C1 segment of cervical spinal cord (tissue), 14 donors: ENCODE measurements at places on chromosomes 1 and 21.
A peak's percentile ranks its signal among the peaks of the same experiment; 100 is the strongest.

DNA sequence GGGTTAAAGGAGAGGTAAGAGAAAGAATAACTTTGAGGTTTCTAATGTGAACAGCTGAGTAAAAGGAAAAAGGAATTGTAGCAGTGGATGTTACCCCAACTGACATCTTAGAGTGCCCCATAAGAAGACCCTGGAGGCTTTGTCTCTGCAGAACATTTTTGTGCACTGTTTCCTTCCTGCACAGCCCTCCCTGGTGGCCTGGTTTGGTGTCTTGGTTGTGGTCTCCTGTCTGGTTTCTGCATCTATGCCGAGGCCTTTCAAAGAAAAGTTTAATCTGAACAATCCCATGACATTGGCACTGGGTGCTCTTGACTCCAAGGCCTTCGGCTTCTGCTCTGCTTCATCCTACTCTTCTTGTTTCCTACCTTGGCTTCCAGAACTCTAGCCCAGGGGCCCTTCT lies 57.8 kb downstream of the RHOU start:
- no peak for DNase-seq

DNA sequence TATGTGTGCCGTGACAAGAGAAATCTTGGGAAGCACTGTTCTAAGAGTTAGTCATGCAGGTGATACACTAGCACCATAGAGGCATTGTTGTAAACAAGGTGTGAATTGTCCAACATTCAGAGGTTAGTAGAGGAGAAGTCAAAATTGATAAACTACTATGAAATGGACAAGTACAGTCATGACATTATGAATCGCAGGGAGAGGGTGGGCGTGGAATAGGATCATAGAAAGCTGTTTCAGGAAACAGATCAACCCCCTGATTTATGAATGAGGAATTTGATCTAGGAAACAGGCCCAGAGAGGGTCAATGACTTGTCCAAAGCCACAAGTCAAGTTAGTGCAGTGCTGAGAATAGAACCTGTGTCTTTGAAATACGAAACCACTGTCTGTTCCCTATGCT lies 58.5 kb upstream of the LAX1 start:
- no peak for DNase-seq

DNA sequence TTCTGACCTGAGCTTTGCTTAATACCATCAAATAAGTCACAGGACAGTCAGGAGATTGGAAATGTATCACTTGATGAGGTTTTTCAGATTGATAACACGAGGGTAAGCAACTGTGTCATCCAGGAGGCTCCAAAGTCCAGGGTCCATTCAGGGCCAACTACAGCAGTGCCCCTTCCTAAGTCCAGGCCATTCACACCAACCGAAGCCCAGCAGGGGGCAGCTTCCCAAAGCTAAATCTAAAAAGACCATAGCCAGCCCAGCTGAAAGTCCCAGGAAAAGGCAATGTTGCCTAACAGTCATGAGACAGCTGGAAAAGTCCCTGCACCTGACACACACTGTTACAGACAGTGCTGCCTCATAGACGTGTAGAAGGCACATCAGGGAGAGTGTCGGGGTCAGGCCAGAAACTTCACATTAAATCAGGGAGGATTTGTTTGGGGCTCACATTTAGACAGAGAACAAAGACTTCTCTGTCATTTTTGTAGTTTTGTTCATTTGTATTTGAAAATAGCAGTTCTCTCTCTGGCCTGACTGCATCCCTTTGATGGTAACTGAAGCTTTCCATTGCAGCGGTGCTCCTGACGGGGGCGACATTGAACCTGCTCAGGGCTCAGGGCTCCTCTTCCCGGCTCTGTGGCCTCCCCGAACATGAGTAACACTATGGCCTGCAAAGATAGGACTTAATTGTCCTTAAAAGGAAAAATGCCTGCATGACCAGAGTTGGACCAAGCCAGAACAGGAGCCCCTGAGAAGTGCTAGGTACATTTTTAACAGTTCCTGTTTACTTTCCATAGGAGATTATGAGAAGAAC lies 200.4 kb downstream of the NRIP1 start:
- DNase-seq = peak; percentile 82

DNA sequence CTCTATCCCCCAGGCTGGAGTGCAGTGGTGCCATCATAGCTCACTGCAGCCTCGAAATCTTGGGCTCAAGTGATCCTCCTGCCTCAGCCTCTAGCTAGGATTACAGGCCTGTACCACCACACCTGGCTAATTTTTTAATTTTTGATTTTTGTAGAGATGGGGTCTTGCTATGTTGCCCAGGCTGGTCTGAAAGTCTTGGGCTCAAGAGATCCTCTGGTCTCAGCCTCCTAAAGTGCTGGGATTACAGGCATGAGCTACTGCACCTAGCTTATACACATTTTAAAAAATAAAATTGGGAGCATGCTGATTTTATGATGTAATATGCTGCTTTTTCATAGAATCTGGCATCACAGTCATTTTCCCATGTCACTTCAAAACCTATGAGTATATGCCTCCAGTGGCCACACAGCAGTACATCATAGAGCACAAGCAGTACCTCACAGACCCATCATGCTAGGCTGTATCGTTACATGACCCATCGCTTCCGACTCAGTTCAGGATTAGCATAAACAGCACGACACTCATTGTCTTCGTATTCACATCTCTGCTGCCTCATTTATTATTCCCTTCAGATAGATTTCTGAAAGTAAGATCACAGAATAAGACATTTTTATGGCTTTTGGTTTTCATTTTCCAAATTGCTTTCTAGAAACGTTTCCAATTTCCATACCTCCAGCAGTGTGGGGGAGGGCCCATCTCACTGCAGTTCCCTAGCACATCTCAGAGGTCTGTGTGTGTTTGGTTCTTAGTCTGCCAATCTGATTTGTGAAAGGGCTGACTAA lies 35.9 kb upstream of the CCSAP start:
- DNase-seq = no peak

DNA sequence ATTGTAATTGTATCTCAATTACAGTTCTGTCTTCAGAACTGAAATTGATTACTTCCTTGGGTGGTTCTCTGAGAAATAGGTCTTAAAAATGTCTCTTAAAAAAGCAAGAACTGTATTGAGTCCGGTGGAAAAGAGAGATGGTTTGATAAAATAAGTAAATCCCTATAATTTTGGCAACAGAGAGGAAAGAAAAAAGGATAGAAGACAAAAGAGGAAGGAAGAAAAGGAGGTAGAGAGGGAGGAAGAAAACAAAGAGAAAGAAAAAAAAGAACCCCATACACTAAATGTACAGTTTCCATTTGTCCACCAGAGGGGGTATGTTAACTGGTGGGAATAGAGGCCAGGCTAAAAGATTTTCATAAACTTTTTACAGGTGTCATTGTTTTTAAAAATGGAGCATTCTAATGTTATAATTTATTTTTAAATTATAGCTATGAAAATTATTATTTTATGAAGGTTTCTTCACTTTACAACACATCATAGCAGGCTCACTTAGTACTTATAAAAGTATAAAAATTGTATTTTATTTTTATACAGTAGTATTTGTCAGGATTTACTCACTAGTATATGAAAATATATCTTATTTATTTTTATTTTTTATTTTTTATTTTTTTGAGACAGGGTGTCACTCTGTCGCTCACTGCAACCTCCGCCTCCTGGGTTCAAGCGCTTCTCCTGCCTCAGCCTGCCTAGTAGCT lies 2.1 kb upstream of the UBE2T start:
- DNase-seq = no peak

DNA sequence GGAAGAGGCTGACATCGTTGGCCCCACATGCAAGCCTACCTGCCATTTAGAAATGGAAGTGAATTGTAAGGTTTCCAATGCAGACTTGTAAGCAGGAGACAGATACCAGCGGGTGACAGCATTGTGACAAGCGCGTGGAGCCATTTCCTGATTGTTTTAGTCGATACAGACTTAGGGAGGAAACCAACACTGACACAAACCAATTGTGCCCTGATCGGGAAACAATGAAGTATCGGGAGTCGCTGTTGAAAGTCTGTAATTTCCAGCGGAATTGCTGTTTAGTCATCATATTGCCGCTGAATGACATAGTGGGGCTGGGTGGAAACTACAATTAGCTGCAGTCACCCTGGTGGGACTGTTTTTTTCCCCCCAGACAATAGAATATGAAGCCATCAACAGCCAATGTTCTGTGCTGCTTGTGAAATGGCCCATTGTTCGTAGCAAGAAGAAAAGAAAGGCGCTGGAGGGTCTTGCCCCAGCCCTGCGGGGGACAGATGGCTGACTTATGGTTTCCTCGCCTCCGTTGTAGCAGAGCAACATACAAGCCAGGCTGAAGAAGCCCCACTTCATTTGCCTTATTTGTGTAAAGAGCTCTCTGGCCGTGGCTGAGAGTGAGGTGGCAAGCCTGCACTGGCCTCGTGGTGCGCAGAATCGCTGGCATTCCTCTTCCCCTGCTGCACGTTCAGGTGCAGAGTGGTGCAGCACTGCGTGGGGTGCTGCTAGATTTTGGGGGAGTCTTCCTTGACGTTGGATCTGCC lies 462.7 kb downstream of the CAMTA1 start:
- DNase-seq = peak; percentile 5

DNA sequence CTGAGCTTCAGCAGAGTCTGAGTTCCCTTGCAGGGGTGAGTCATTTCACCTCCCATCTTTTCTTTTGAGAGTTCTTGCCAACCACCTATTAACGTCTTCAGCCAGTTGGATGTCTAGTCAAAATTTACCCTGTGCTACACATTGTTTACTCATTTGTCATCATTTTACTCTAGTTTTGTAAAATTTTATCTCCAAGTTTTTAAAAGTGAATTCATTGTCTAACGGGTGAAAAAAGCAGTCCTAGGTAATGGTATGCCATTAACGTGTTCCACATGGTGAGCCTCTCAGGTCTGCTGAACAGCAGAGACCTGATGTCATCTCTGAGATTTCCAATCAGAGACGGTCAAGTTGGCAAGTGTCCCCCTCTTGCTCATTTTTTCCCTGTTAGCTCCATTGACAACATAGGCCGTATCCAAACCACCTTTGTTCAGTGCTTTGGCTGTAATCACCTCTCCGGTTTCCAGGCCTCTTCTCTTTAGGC lies 85.4 kb downstream of the TBX15 start:
- DNase-seq = no peak

GRCh38 chr1:218482683-218483082 lies 137.5 kb downstream of the TGFB2 start:
- DNase-seq = no peak

GRCh38 chr1:8139941-8140340 lies 113.8 kb upstream of the ERRFI1 start:
- DNase-seq = no peak

DNA sequence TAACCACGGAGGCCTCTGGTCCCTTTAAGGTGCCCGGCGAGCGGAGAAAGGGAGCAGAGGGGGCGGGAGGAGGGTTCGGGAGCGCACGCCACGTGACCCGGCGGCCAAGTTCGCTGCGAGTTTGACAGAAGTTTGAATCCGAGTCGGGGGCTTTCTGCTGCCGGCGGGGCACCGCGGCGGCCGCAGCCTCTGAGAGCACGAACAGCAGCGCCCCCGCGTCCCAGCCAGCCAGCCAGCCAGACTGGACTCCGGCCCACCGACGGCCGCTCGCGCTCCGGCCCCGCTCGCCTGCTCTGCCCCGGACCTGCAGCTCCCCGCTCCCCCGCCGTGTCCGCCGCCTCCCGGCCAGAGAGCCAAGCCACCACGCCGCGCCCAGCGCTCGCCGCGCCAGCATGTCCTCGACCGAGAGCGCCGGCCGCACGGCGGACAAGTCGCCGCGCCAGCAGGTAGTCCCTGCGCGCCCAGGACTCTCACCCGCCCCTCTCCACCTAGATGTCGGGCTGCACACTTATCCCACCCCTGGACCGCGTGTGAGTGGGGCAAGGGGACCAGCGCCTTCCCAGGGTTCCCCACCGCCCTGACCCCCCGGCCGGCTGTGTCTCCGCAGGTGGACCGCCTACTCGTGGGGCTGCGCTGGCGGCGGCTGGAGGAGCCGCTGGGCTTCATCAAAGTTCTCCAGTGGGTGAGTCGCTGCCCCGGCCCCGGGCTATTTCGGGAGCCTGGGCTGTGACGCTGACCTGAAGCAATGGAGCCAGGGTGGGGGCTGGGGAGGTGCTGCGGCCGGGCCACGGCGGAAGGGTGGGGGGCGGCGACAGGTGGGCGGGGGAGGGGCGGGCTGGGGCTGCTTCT lies at the start of gene SYPL2:
TSS of gene SYPL2 (plus strand) at position 95 of the 849 bp plus-strand sequence. CDS start at position 393, 298 bp downstream.
- peak; percentile 14 for DNase-seq

GRCh38 chr1:7335224-7335879 lies 435.7 kb upstream of the VAMP3 start:
- DNase-seq = no peak

DNA sequence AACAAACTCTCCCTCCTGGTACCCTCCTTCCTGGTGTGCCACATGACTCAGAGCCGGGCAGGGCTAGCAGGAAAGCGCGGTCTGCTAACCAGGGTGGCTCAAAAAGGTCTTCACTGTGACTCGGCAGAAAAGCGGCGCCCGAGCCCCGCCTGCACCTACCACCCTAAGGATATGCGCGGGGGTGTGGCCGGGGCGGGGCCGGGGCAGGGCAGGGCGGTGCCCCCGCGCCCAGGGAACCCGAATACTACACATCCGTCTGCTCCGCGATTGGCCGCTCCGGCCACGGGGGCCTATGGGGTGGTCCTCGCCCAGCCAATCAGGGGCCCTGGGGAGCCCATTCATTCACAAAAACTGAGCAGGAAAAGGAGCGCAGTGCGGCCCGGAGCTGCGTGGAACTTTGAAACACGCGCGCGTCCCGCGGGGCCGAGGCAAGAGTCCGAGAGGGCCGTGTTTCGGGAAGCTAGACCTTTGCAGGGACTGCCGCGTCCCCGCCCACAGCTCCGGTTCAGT lies 1.7 kb downstream of the LRP8 start:
- DNase-seq = peak; percentile 46

DNA sequence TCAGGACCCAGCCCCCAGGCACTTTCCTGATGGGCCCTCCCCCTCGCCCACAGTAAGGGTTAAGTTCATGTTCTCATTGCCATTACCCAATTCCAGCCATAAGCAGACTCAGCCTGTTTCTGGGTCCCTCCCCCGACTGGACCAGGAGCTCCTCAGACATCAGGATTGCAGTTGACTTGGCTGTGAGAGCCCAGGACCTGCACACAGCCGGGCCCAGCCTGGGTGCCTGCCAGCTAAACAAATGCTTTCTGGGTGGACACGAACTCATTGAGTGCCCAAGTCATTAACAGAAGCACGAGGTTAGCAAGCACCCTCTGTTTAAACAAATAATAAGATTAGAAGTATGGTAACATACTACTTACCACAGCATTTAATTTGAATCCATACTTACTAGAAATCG lies 147.9 kb upstream of the POU3F1 start:
- no peak for DNase-seq

DNA sequence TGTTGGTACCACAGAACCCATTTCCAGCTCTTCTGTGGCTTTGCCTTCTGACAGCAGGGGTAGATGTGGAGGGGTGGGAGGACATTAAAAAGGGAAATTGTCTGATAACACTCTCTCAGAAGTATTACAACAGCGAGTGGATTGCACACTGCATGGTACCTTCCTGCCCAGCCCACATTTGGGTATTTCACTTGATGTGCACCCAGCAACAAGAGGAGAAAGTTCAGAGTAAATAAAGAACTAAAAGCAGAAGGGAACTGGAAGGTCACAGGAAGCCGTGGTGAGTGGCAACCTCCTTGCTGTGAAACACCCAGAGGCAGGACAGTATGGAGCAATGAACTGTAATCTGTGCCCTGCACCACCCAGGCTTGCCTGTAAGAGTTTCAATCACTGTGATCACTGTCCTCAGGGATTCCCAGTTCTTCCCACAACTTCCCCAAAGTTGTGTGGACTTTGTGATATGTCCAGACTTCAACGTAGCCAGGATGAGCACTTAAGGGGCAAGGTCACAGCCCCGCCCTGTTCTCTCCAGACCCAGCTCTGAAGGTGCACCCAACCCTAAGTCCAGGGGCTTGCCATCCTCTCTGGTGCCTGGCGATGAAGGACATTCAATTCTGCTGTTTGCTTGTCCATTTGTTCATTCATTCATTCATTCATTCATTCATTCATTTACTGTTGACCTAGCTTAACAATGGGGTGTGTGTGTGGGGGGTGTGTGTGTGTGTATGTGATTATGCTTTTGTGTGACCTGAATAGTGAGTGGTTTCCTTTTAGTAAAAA lies 18.7 kb upstream of the F5 start:
- no peak for DNase-seq
